ENCODE measurements at places on chromosomes 7 and 10. TPM values are rescaled to one million over a fixed set of nuclear protein-coding genes. Genes with fewer than 3 reads are reported as not detected.

Gene PTPRZ1
- 2.0 TPM for total RNA-seq

DNA sequence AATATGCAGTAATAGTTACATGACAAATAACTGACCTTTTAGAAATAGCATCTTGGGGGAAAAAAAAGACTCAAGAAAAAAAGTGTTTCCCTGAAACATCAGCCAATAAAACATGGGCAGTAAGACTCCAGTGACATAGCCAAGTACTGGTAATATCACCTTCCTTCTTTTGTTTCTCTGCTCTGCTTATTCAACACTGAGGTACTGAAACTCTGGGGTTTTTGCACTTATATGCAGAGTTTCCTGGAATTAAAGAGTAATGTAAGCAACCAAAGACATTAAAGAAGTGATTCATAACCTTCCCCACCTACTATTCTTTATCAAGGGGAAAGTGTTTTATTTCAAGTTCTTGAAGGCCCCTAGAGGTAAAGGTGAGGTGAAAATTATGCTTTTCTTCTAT lies 414.5 kb downstream of the GRM8 start:
- H3K36me3 ChIP-seq: no peaks in the 10 kb centered on the region
- H3K27me3 ChIP-seq: peaks cover 8% of the 10 kb centered on the region
- H3K4me3 ChIP-seq: no peak overlapping the region

DNA sequence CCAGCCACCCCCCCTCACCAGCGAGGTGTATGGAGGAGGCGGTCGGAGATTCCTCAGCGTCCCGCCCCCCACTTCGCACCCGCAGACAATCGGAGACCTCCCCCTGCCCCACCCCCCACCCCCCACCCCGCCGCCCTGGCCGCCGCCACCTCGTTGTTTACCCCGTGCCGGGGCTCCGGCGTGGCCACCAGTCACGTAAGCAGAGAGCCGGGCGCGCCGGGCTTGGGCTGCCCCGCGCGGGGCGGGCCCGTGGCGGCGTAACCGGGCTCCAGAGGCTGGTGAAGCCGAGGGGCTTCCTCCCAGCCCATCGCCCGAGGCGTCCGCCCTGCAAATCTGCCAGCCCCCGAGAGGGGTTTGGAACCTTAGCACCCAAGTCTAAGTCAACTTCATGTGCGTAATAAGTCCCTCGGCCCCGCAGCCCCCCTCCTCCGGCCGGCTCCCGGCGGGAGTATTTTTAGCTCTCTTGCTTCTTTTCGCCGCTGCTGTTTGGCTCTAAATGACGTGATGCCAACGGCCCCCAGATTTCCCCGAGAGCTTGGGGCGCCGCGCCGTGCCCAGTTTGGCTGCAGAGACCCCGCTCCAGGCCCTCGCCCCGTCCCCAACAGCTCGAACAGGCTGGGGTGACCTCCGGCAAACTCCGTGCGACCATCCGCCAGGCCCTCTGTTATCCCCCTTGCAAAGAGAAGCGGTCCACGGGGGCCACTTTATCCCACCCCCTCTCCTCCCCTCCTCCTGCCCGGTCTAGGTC lies 2.7 kb downstream of the MXI1 start:
- peak overlapping the region; percentile 98 for H3K27ac ChIP-seq
- no peaks in the 10 kb centered on the region for H3K27me3 ChIP-seq
- peaks cover 52% of the 10 kb centered on the region for H3K4me1 ChIP-seq
- H3K36me3 ChIP-seq: no peaks in the 10 kb centered on the region
- no peak for DNase-seq

DNA sequence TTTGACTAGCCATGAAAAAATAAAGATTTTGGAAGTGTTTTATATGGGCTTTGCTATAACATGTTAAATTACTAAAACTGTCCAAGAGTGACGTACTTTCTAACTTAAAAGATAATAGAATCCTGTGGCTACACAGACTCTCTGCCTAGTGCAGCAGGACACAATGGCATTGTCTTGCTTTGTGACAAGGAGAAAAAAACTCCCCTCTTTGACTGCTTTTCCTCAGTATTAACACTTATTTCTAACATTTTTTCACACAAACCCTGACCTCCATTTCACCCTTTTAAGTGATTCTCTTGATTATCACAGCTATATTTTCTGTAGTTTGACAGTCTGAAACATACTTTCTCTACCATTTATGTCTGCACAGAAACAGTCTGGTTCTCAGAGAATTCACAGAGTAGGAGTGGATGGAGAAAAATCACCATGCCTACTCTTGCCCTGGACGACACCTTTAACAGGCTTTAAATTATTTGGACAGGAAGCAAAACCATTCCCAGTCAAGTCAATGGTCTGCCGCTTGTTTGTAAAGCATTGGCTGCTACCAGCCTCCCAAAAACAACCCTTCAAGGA lies 336.3 kb upstream of the SMIM30 start:
- DNase-seq: no peak
- H3K36me3 ChIP-seq: no peaks in the 10 kb centered on the region
- no peak overlapping the region for H3K27ac ChIP-seq
- peaks cover 10% of the 10 kb centered on the region for H3K27me3 ChIP-seq

DNA sequence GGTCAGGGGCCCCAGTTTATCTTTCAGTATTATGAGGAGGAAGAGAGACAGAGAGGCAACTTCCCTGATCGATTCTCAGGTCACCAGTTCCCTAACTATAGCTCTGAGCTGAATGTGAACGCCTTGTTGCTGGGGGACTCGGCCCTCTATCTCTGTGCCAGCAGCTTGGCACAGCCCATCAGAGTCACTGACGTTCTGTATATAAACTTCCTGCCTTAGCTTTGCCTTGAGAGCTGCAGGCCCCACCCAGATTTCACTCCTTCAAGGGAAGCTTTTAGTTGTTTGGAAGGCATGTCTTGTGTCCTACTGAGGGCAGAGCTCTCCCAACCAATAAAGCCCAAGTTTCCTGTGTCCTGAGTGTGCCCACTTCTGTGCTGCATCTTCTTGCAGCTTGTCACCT lies 242.5 kb upstream of the PRSS58 start:
- no peak overlapping the region for H3K27ac ChIP-seq
- no peak overlapping the region for H3K4me3 ChIP-seq
- peaks cover 59% of the 10 kb centered on the region for H3K27me3 ChIP-seq
- H3K4me1 ChIP-seq: peaks cover 18% of the 10 kb centered on the region
- no peak for DNase-seq

- H3K4me1 ChIP-seq: no peaks in the 10 kb centered on the region
- no peak for DNase-seq
- H3K4me3 ChIP-seq: no peak overlapping the region
- no peaks in the 10 kb centered on the region for H3K36me3 ChIP-seq
- H3K27me3 ChIP-seq: peaks cover 46% of the 10 kb centered on the region
Measured at GRCh38 chr10:45410807-45411606, 37.0 kb downstream of the ALOX5 start.

DNA sequence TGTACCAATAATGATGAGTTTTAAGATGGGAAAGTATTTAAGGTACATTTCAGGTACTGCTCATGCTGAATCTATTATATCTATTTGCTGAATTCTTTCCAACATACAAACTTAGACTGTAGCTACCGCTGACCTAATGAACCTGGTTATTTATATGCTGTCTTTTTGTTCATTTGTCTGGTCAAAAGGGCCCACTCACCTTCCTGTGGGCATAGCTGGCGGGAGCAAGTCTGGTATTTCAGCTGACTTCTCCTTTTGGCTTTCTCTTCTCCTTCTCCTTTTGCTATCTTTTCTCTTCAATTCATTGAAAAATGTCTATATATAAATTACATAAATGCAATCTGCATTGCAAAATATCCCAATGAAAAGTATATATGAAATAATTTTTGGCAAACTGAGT lies 9.5 kb downstream of the PLXDC2 start:
- H3K27ac ChIP-seq: peak overlapping the region; percentile 33
- H3K27me3 ChIP-seq: no peaks in the 10 kb centered on the region
- H3K4me1 ChIP-seq: peaks cover 54% of the 10 kb centered on the region
- peaks cover 11% of the 10 kb centered on the region for H3K36me3 ChIP-seq
- no peak for DNase-seq

- peak within 1 kb of the TSS; percentile 17 for H3K4me3 ChIP-seq
- peak within 1 kb of the TSS; percentile 82 for H3K27ac ChIP-seq
- no peaks in the 10 kb centered on the region for H3K36me3 ChIP-seq
- H3K4me1 ChIP-seq: peaks cover 16% of the 10 kb centered on the region
- no peak for DNase-seq
Measured at GRCh38 chr10:69278446-69278963, at the start of gene HK1. Gene HK1 (plus strand): TSS chr10:69278496.

DNA sequence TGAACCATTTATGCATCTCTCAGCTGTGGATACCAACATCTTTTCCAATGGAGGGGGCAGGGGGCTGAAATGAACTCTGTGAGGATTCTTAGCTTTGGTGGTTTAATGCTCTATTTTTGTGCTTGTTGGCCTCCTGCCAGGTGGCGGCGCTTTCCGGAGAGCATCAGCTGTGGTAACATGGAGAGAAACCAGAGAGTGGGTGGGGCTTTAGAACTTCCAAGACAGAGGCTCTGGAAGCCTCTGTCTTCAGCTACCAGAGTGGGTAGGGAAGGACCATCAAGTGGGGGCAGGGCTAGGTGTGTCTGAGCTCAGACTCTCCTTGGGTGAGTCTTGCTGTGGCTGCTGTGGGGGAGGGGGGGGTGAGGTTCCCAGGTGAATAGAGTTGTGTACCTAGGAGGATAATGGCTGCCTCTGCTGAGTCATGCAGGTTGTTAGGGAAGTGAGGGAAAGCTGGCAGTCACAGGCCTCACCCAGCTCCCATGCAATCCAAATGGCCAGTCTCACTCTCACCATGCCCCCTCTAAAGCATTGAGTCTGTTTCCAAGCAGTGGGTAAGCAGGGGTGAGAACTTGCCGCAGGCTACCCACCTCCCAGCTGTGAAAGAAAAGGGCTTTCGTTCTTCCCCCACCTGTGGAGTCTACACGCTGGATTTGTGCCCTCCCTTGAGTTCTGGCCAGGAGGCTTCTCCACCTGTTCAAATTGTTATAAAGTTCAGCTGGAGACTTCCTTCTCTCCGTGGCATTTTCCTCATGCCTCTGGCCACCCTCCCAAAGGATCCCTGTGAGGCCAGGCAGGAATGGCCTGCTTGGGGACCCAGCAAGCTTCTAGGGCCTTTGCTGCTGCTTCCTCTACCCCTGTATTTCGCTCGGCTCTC lies 527.0 kb downstream of the NEBL start:
- H3K4me3 ChIP-seq: no peak overlapping the region
- no peak for DNase-seq
- H3K27ac ChIP-seq: no peak overlapping the region
- H3K27me3 ChIP-seq: peaks cover 3% of the 10 kb centered on the region

DNA sequence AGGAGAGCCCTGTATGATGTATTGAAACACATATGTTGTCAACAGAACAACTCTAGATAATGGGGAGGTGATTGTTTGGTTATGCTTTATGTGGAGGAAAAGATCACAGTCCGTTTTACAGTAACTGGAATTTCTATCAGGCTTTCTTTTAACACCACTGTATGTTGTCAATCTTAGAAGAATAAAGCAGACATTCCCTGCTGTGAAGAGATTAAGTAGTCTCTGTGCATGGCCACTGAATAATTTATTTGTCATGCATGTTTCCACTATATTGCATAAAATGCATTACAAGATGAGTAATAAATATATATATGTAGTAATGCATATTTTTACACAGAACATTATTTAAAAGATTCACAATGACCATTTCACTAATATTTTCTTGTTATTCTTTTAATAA lies 440.0 kb downstream of the ANKRD7 start:
- H3K27ac ChIP-seq: no peak overlapping the region
- DNase-seq: no peak

DNA sequence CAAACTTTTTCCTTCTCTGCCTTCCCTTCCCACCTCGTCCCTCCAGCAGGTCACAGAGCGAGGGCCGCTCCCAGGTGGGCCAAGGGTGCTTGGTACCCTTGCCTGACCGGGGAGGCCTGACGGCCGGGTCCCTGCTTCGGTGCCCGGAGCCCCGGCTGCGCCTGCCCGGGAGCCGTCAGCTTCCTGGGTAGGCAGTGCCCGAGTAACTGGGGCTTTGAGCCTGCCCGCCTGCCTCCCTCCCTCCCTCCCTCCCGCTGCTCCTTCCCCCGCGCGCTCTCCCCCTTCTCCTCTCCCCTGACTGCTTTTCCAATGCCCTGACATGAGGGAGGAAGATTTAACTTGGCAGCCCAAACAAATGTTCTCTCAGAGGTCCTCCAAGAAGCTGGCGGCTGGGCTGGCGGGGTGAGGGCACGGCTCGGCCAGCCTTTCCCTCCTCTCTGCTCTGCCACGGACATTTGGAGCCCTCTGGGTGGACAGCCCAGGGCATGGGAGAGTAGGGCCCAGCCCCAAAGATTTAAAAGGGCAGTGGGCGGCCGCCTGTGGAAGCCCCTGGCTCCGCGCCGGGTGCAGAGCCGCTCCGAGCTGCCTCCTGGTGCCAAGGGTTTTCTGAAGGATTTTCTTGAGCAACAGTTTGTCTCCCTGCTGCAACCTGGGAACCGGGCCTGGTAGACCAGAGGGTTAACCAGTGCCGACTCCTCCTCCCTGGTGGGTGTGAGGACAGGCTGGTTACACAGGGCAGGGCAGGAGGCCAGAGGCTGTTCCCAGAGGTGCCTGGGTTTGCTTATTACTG lies 2.0 kb downstream of the ZMIZ1 start:
- peak overlapping the region; percentile 83 for H3K4me3 ChIP-seq
- DNase-seq: peak; percentile 85
- no peaks in the 10 kb centered on the region for H3K27me3 ChIP-seq
- H3K36me3 ChIP-seq: no peaks in the 10 kb centered on the region
- peaks cover 51% of the 10 kb centered on the region for H3K4me1 ChIP-seq

- no peaks in the 10 kb centered on the region for H3K27me3 ChIP-seq
- peaks cover 25% of the 10 kb centered on the region for H3K4me1 ChIP-seq
- H3K4me3 ChIP-seq: no peak overlapping the region
- H3K36me3 ChIP-seq: peaks cover 2% of the 10 kb centered on the region
- DNase-seq: no peak
Measured at GRCh38 chr7:46485481-46486065, 564.5 kb upstream of the IGFBP3 start.

DNA sequence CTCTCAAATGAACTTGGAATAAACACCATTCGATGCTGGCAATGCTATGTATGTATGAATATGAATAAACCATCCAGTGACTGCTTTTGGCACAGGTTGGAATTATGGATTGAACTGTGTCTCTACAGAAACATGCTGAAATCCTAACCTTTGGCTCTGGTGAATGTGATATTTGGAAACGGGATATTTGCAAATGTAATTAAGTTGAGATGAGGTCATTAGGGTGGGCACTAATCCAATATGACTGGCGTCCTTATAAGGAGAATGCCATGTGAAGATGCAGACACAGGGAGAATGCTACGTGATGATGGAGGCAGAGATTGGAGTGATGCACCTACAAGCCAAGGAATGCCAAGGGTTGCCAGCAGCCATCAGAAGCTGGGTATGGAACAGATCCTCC lies 3.4 kb upstream of the ACTR3B start:
- H3K4me1 ChIP-seq: peaks cover 10% of the 10 kb centered on the region
- no peaks in the 10 kb centered on the region for H3K36me3 ChIP-seq
- no peak for DNase-seq
- no peak overlapping the region for H3K27ac ChIP-seq
- no peak overlapping the region for H3K4me3 ChIP-seq
- H3K27me3 ChIP-seq: peaks cover 4% of the 10 kb centered on the region

- H3K4me3 ChIP-seq: no peak overlapping the region
- H3K27ac ChIP-seq: no peak overlapping the region
- peaks cover 7% of the 10 kb centered on the region for H3K27me3 ChIP-seq
Measured at GRCh38 chr10:133347710-133348517, 741 bp downstream of the PRAP1 start.
